Dorsolateral prefrontal cortex (tissue), 122 donors: ENCODE measurements at places on chromosomes 2 and 18.

DNA sequence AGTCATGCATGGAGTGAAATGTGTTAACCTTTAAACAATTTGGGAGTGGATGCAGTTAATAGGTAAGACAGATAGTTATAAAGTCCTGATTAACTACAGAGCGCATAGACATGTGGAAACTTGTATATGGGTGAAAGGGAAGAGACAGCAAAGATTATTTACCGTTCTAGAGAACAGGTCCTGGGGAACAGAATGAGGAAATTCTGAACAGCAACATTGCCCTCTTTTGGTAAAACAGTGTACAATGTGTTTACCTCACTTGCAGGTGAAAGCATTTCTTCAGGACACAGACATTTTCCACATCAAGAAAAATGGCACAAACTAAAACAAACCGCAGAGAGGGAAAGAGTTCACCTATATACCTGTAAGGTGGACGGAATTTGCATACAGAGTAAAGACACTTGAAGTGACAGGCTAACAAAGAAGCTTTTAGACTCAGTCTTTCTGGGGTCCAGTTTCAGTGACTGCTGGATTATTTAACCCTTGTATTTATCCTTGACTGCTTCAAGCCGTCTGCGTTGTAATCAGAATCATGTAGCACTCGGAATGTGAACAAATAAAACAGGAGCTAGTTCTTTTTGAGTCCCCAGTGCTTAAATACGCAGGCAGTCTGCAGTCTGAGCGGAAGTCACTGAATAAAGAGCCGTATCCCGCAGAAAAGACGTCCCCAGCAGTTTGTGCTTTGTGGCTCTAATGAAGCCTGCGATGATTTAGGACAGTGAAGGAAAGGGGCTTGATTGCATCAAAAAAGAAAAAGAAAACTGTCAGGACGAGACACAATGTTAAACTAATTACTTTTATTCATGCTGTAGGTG is 364.8 kb upstream of the GALNT5 start:
- DNase-seq, result no peak

DNA sequence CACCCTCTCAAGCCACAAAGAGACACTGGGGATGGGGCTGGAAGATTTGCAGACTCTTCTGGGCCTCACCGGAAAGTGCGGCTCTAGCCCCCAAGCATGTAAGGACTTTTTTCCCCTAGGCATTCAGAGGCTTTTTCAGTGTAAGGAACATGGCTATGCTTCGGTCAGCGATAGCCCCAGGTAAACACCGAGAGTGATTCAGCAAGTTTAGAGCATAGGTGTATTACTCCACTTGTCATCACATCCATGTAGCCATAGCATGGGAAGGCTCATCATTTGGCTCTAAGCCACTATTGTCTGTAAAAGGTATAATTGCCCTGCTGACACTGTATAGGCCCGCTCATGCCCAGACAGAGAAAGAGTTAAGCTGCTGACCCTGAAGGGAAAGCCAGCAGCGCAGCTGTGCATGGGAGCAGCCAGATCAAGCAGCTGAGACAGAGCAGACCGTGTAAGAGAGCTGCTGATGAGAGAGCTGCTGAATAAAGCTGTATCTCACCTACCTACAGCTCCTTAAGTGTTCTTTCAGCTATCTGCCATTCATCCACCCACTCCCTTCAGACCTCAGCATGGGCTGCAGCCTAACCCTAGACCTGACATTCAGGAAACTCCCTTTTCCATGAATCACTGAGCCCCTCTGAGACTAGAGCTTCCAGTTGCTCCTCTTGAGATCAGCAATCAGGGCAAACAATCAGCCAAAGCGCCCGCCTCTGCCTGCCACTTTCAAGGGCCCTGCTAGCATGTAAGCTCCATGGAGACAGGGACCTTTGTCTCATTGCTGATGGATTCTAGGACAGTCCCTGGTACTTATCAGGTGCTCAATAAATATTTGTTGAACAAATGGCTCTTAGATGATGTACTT is 25.5 kb downstream of the LGALSL start:
- no peak for DNase-seq

GRCh38 chr2:198127627-198128026 is 323.2 kb downstream of the PLCL1 start:
- no peak for DNase-seq

GRCh38 chr2:189830510-189830909 is 46.3 kb downstream of the PMS1 start:
- no peak for DNase-seq

DNA sequence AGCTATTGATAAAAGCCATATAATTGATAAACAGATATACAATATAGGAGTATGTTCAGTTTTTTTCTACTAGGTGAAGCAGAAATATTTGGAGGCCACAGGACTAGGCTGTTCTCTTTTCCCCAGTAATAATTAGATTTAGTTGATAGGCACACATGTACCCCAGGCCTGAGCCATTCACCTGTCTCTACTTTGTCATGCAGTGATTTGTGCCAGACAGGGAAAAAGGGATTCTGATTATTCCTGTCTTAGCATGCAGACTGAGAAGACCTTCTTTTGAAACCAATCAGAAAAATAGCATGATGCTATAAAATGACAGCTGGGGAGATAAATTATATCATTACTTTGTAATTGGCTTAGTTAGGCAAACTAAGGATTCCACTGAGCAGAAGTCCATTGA is 94.3 kb downstream of the DOCK10 start:
- no peak for DNase-seq

- DNase-seq, result no peak
Measured at GRCh38 chr2:113240915-113241911, 37.5 kb downstream of the PAX8 start.

GRCh38 chr2:175633227-175633626 is 368.8 kb downstream of the LNPK start:
- no peak for DNase-seq

DNA sequence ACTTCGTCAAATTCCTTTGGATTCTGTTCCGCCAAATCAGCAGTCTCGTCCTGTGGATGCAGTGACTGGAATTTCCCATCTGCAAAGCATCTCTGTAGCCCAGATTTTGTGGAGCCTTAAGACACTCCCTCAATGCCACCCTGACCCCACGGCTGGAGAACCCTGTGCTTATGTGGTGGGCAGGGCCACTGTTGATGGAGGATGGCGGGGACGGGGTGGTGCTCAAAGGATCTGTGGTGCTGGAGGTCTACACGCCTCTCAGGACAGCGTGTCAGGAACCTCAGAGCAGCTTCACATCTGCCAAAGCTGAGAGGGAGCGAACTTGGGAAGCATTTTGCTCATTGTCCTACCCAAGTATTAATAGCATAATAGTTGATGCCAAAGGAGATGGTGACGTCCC is 200.1 kb downstream of the MGAT5 start:
- no peak for DNase-seq

GRCh38 chr2:199458009-199458805 is 468 bp upstream of the SATB2 start:
- DNase-seq, result no peak

GRCh38 chr2:85865539-85866164 is 23.1 kb downstream of the ST3GAL5 start:
- no peak for DNase-seq

DNA sequence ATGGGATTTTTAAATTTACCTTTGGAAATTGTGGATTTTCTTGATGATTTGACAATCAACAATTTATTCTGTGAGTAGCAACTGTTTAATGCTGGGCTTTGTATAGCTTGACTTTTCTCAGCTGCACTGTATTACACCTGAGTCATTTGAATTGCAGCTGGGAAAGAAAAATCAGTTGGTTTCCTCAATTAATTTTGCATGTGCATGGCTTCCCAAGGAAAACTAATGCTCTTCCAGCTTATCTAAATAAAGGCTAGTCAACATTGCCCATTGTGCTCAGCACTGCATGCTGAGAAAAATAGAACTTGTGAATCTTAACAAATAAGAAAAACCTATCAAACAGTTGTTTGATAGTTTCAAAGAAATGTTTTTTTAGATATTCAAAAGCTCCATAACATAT is 268.3 kb upstream of the CDH20 start:
- no peak for DNase-seq

DNA sequence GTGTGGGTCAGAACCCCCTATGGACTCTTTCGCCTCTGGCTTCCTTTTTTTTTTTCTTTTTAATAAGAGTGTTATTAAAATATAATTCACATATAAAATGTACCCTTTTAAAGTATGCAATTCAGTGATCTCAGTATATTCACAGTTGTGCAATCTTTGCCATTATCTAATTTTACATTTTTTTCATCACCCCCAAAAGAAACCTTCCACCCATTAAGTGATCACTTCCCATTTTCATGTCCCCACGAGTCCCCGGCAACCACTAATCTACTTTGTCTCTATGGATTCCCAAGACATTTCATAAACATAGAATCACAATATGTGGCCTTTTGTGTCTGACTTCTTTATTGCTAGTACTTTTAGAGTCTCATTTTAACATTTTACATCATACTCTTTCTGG is 38.7 kb upstream of the ANXA4 start:
- DNase-seq, result no peak

- no peak for DNase-seq
Measured at GRCh38 chr2:239399921-239400595, 762 bp downstream of the HDAC4 start.

DNA sequence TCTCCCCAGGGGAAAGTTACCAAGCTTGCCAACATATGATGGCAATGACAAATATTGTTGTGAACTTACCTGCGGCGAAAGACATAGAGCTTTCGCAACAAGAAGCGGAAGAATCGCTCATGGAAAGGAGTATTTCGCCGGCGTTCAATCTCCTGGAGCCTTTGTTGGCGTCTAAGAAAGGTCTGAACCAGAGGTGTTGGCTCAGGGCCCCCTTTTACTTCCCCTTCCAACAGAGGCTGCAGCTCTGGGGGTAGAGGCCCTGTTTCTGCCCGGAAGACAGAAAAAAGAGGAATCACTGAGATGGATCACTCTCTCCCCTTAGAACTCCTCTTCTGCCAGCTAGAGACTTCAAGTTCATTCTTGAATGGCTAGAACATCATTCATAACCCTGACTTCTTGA is 10.8 kb downstream of the GGCX start:
- no peak for DNase-seq

DNA sequence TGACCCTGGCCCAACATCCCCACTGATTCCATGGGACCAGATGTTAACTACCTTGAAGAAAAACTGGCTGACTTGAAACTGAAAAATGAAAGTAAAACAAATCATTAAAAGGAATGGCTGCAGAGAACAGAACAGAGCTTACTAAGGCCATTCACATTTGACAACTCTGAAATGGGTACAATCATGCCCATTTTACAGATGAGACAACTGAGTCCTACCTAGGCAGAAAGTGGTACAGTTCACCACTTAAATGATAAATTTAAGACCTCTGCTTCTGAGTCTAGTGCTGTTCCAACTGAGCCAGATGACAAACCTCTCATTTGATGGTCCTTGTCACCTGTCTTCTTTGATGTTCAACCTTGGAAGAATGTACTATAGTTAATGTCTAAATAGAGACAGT is 65.8 kb downstream of the THNSL2 start:
- DNase-seq, result no peak

- DNase-seq, result no peak
Measured at GRCh38 chr2:126893153-126893552, 5.5 kb upstream of the TEX51 start.

GRCh38 chr2:168726375-168726774 is 76.1 kb upstream of the NOSTRIN start:
- DNase-seq, result no peak

DNA sequence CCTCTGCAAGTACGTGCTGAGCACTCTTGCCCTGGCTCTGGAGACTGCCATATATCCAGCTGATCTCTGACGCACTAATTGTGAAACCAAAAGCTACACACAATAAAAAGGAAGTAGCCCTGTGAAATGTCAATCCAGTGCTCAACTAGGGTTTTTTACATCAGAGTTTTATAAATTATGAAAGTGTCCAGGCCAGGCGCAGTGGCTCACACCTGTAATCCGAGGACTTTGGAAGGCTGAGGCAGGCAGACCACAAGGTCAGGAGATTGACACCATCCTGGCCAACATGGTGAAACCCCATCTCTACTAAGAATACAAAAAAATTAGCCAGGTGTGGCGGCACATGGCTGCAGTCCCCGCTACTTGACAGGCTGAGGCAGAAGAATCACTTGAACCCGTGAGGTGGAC is 24.5 kb upstream of the PEX13 start:
- no peak for DNase-seq

DNA sequence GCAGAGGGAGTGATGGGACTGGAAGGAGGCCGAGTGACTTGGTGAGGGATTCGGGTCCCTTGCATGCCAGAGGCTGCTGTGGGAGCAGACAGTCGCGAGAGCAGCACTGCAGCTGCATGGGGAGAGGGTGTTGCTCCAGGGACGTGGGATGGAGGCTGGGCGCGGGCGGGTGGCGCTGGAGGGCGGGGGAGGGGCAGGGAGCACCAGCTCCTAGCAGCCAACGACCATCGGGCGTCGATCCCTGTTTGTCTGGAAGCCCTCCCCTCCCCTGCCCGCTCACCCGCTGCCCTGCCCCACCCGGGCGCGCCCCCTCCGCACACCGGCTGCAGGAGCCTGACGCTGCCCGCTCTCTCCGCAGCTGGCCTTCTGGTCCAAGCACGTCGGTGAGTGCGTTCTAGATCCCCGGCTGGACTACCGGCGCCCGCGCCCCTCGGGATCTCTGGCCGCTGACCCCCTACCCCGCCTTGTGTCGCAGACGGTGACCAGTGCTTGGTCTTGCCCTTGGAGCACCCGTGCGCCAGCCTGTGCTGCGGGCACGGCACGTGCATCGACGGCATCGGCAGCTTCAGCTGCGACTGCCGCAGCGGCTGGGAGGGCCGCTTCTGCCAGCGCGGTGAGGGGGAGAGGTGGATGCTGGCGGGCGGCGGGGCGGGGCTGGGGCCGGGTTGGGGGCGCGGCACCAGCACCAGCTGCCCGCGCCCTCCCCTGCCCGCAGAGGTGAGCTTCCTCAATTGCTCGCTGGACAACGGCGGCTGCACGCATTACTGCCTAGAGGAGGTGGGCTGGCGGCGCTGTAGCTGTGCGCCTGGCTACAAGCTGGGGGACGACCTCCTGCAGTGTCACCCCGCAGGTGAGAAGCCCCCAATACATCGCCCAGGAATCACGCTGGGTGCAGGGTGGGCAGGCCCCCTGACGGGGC is 4.6 kb downstream of the PROC start:
- DNase-seq, result no peak

DNA sequence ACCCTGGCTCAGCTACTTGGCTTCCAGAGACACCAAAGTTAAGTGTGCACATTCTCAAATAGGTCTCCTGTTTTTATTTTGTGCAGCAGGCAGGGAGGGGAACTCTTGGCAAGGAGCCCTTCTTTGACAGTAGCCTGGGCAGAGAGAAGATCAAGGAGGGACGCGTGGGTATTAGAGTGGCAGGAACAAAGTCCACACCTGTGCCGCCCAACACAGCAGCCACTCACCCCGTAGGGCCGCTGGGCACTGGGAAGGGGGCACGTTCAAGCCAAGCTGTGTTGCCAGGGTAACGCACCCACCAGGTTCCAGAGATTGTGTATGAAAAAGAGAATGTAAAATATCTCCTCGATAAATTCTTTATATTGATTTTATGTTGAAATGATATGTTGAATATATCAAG is 229.3 kb upstream of the AGAP1 start:
- no peak for DNase-seq
